ENCODE measurements at places on chromosomes 16 and 17.

DNA sequence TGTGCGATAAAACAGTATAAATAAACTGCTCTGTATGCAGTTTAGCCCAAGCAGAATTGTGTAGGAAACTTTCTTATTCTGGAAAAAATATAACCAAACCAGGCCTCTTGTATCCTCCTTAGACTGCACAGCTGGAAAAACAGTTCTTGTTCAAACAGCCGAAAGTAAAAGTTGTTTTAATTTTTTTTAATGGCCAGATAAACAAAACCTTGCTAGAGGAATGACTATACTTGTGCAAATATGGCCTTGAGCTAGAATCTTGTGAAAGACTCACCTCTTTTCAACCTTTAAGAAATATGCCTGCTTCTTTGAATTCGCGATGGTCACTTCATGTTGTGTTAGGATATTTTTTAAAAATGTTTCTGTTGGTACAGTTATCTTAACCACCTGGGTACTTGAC, 114.5 kb upstream of the MAF start:
- no peak for DNase-seq

GRCh38 chr16:29158785-29159184, 173.9 kb downstream of the LAT start:
- DNase-seq = no peak

DNA sequence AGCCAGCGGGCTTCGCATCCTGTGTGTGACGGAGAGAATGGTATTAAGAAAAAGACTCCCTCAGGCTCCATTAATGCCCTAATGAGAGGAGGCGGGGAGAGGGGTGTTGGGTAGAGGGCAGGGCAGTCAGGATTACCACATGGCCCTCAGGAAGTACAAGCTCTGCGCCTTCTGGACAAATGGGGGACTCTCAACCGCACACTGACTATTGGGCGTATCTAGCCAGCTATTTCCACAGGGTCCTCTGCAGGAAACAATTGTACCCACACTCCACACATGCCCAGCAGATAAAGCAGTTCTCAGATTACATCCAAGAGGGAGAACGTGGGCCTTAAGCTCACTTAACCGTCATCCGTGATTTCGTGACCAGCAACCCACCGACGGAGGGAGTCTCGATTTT, 14.7 kb downstream of the NXN start:
- no peak for DNase-seq

- no peak for DNase-seq
Observed at GRCh38 chr17:1474402-1475189, 17.9 kb downstream of the MYO1C start.

DNA sequence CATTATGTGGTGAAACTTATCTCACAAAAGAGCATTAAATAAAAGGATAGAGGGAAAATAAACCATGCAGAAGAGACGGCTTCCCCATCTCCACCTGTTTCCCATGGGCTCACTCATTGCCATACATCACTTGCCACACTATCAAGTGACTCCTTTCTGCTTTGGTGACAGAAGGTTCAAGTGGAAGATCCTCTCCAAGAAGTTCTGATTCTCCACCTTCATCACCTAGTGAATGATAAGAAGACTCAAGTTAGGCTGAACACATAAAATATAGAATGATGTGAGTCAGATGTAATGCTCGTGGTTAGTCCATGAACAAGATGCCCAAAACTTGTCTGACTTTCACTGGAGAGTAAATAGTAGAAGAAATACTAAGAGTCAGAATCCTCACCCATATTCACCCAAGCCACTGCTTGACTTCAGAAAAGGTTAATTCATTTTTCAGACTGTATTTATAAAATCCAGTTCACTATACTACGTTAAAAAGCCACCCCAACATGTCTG, 100.1 kb upstream of the TOB1 start:
- DNase-seq = no peak

DNA sequence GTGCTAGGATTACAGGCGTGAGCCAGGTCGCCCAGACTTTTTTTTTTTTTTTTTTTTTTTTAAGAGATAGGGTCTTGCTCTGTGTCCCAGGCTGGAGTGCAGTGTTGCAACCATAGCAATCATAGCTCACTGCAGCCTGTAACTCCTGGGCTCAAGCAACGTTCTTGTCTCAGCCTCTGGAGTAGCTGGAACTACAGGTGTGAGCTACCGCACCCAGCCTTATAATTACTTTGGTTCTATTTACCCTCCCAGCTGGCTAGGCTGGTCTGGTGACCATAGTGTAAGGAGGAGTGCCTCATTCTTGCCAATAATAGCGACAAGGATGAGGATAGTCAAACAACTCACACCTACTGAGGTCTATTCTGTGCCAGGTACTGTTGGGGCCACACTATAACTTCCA, 39.6 kb upstream of the USP7 start:
- no peak for DNase-seq

GRCh38 chr16:29824589-29825144, 4.4 kb downstream of the MVP start:
- DNase-seq = no peak

GRCh38 chr17:80671039-80671824, 126.6 kb downstream of the RPTOR start:
- DNase-seq = no peak

GRCh38 chr17:58415371-58416055, 1.8 kb downstream of the RNF43 start:
- no peak for DNase-seq

DNA sequence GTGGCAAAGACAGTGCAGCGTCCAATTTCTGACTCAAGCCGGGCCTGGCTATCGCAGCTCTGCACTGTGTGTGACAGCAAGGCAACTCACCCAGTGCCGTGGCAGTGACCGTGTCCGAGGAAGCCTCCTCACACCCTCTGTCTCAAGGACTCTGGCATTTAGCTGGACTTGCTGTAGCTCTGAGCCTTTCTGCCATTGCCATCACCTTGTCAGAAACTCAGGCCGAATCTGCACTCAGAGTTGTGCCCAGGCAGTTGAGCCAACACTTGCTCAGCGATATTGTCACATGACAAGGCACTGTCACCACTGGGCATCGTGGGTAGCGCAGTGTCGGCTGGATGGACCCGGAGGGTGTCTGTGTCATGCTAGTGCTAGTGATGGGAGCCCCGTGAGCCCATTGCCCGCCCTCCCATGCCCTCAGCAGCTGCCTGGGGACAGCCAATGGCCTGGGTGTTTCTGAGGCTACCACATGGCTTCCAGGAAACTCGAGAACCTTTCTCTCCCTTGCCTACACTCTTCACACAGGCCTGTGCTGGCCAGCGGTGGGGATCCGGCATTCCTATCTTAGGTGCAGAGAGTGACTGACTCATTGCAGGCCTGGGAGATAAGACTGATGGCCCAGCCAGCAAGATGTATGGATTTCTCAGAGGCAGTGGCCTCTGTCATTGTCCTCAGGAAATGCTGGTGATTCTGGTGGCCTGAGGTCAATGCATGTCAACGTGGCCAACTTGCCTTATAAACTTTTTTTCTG, 22.1 kb upstream of the STH start:
- no peak for DNase-seq

DNA sequence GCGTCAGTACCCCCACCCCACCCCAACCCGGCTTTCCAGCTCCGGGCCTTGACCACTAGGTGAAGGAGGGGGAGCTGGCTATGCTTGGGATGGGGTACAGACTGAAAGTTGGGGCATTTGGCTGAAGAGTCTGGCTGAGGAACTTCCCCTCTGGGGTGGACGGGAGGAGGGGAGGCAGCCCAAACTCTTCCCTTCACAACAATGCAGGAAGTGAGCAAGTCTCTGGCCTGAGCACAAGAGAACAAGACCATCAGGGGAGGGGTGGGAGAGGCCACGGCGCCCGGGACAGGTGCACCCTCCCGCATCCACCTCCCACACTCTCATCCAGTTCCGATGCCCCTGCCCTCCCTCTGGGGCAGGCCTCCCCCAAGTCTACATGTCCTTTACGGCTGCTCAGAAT, 5.6 kb downstream of the USH1G start:
- DNase-seq = no peak

GRCh38 chr17:57259306-57259705, 3.0 kb downstream of the MSI2 start:
- DNase-seq = no peak

- no peak for DNase-seq
Observed at GRCh38 chr17:63495491-63495890, 18.6 kb downstream of the ACE start.

- no peak for DNase-seq
Observed at GRCh38 chr17:42886283-42887176, 14.1 kb upstream of the G6PC1 start.

DNA sequence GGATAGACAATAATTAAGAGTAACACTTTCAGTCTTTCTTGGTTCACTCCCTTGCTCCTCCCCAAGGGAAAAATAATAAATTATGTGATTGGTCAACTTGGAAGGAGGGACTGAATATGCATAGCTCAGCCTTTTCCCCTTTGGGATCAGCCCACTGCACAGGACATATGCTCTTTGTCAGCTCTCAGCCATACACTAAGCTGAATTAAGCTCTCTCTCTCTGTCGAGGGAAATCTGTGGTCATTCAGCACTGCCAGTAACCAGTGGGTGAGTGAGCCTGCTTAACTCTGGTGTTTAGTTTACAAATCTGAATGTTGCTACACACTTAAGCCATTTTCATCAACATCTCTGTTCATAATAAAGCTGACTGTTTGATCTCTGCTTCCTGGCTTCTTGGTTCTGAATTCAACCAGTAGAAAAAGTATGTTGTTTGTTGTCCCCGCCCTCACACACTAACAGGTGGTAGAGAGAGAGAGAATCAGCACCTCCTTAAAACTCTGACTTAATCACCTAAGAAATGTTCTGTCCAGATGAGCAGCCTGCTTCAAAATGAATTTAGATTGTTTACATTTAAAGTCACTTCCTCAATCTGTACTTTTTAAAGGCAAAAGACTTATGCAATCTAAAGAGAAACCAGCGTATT, 102.3 kb upstream of the C17orf78 start:
- DNase-seq = no peak

GRCh38 chr17:82457073-82457928, 1.2 kb upstream of the NARF start:
- DNase-seq = no peak

- no peak for DNase-seq
Observed at GRCh38 chr16:11557801-11558200, 28.9 kb downstream of the LITAF start.
